ENCODE measurements at places on chromosomes 13 and 19.

- no peak for DNase-seq
Measured at GRCh38 chr13:94886191-94886590, 173.8 kb upstream of the SOX21 start.

GRCh38 chr13:79936368-79937136, 404.4 kb downstream of the SPRY2 start:
- DNase-seq, result no peak

GRCh38 chr13:77031656-77032243, 4.8 kb upstream of the FBXL3 start:
- DNase-seq, result no peak

- DNase-seq, result no peak
Measured at GRCh38 chr13:37601648-37602440, 3.3 kb upstream of the POSTN start.

GRCh38 chr13:94902722-94903407, 190.5 kb upstream of the SOX21 start:
- no peak for DNase-seq

DNA sequence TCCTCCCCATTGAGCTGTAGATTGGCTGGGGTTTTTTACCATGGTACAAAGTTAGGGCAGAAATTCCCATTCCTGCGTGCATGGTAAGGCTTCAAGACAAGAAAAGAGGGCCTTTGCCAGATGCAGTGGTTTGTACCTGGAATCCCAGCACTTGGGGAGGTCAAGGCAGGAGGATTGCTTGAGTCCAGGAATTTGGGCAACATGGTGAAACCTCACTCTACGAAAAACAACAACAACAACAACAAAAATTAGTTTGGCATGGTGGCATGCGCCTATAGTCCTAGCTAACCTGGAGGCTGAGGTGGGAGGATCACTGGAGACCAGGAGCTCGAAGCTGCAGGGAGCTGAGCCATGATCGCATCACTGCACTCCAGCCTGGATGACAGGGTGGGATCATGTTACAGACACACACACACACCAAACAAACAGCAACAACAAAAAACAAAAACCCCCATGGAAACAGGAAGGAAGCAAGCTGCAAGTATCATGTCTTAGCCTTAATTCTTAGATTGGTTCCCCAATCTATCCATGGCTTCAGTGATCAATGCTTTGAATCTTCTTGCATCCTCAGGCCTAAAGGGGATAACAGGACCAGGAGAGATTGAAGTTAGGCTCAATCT, 5.5 kb upstream of the WTIP start:
- no peak for DNase-seq

DNA sequence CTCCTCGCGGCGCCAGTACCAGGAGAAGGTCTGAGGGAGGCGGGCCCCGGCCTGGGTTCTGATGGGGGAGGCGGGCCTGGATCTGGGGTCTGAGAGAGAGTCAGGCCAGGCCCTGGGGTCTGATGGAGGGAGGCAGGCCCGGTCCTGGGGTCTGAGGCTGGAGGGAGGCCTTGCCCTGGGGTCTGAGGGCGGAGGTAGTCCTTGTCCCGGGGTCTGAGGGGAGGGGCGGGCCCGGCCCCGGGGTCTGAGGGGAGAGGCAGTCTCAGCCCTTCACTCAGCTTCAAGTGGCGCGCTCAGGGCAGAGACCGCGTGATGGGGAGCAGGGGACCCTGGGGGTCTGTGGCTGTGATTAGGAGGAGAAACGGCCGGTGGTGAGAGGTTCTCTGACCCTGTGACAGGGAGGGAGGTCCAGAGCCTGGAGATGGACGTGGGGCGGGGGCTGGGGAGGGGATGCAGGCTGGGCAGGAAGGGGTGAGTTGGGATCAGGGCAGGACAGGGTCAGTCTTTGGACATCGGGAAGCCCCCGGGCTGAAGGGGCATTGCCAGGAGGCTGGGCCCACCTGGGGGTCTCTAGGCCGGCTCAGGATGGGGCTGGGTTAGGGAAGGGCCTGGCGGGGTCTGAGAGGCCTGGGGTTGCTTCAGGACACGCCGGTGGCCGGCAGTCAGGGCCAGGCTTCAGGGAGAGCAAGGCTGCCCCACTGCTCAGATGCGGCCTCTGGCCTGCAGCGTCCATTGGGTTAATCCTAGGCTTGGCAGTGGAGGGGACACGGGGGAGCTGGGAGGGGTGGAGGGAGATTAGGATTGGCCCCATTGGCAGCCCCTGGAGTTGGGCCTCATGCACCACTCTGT, 18.7 kb downstream of the HCN2 start:
- DNase-seq, result no peak

DNA sequence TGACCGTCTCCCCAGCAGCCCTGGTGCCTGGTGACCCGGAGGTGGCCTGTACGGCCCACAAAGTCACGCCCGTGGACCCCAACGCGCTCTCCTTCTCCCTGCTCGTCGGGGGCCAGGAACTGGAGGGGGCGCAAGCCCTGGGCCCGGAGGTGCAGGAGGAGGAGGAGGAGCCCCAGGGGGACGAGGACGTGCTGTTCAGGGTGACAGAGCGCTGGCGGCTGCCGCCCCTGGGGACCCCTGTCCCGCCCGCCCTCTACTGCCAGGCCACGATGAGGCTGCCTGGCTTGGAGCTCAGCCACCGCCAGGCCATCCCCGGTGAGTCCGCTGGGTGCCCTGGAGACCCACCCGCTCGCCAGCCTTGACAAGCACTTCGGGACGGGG, 2.2 kb downstream of the MADCAM1 start:
- DNase-seq, result no peak

DNA sequence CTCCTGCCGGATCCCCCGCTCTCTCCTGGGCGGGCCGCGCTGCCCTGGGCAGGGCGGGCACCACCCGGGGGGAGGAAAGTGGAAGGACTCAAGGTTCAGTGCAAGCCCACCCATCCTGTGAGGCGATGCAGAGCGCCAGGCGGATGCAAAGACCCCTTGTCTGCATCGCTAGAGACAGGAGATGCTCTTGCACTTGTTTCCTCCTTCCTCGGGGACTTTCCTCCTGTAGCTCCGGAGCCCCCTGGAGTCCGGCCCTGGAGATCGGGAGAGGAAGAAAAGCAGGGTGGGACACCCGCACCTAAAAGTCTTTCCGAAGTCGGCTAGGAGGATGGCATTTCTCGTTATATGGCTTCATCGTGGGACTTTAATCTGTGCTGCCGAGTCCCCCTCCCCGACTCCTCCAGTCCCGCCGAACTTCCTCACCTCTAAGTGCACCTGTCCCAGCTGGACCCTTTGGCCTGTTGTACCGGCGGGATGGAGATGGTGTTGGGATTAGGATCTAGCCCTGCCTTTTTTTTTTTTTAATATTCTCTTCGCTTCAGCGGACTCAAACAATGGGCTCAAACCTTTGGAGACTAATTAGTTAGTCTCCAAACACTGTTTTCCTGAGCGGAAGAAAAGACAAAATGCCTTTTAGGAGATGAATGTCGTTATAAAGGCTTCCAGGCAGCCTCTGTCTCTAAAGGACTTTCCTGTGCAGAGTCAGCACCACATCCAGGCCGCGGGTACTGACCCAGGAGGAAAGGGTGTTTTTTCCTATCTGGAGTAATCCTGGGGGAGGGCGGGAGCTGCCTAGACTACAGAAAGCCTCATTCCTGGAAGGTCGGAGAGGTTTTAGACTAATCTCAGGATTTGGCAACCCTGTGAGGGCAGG, 725 bp downstream of the FAM124A start:
- DNase-seq, result no peak

DNA sequence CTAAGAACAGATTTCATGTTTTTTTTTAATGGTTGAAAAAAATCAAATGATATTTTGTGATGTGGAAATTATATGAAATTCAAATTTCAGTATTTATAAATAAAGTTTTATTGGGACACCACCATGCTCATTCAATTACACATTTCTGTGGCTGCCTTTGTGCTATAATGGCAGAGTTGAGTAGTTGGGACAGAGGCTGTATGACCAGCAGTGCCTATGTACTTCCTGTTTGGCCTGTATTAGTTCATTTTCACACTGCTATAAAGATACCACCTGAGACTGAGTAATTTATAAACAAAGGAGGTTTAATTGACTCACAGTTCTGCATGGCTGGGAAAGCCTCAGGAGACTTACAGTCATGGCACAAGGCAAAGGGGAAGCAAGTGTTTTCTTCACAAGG, 33.6 kb downstream of the AKAP11 start:
- DNase-seq, result no peak

GRCh38 chr13:79442221-79442620, 36.2 kb upstream of the RBM26 start:
- DNase-seq, result no peak

DNA sequence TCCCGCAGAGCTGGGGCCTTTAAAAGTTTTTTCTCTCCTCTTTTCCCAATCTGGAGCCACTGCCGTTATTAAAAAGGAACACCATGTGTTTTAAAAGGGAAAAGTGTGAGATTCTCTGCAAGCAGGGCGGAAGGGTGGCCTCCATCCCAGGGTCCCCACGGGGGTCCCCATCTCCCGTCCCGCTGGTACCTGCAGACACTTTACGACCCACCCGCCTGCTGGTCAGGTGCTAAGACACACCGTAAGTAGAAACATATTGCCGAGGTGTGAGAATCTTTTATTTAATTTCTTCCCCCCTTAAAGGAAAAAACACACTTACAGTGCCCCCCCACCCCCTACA, 1.8 kb downstream of the CRLF1 start:
- DNase-seq, result no peak

- no peak for DNase-seq
Measured at GRCh38 chr19:14102102-14102696, 11.6 kb upstream of the SAMD1 start.

GRCh38 chr13:21871382-21871781, 200.5 kb downstream of the FGF9 start:
- no peak for DNase-seq

GRCh38 chr19:33472226-33472625, 49.4 kb downstream of the PEPD start:
- DNase-seq, result no peak

- DNase-seq, result no peak
Measured at GRCh38 chr13:28503182-28503967, 8.4 kb upstream of the FLT1 start.

GRCh38 chr13:51614350-51614786, 30.1 kb downstream of the WDFY2 start:
- peak; percentile 12 for DNase-seq

DNA sequence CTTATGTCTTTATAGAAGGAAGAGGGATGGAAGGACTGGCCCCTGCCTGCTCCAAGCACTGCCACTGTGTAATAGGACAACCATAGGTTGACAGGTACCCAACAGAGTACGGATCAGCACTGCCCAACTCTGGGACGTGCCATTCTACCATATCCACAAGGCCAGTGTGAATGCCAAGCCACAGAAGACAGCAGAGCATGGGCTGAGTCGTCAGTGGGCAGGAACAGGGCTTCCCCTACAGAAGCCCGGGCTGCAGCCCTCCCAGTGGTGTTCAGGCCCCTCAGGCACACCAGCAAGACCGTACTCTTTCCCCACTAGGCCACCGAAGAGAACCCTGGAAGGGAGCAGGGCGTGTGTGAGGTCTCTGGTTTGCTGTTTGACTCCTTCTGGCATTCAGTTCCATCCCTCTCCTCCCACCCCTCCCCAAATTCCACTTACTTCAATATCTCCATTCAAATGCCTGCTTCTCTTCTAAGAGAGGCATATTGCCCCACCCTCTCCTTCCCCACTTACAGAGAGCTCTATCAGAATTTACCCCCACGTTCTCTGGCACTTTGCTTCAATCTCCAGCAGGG, 209.4 kb downstream of the FOXO1 start:
- DNase-seq, result no peak

- DNase-seq, result no peak
Measured at GRCh38 chr19:18978616-18979015, 37.6 kb upstream of the HOMER3 start.

- no peak for DNase-seq
Measured at GRCh38 chr13:49654011-49654410, 25.7 kb downstream of the ARL11 start.

- DNase-seq, result no peak
Measured at GRCh38 chr13:41673640-41674039, 216.3 kb downstream of the RGCC start.

DNA sequence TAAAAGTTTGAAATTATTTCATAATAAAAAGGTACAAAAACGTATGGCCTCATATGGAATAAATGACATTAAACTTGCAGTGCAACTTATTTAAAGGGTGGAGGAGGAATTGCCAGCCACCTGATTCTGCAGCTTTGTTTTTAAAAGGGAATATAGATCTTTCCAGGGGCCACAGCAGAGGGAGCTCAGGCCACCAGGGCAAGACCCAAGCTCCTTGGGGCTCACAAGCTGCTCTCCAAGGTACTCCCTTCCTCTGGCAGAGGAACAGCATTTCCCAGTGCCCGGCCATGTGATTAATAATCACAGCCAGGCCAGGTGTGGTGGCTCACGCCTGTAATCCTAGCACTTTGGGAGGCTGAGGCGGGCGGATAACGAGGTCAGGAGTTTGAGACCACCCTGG, 6.2 kb downstream of the ACOD1 start:
- DNase-seq, result no peak

DNA sequence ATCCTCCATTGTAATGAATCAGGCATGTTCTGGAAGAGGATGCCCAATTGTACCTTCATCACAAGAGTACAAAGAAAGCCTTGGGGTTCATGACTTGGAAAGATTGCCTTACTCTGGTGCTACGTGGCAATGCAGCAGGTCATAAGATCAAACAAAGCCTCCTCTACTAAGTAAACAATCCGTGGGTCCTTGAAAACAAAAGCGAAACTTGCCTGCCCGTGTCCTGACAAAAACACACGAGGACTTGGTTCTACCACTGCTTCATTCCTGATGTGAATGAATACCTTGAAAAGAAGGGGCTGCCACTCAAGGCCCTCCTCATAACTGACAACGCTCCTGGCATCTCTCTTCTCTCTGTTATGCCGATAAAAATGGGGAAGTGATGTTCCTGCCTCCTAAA, 18.9 kb downstream of the ZNF563 start:
- no peak for DNase-seq

GRCh38 chr19:50764409-50764808, 5.9 kb upstream of the GPR32 start:
- DNase-seq, result no peak

GRCh38 chr13:83710133-83710515, 172.2 kb downstream of the SLITRK1 start:
- DNase-seq, result no peak

GRCh38 chr13:79799059-79799867, 318.3 kb downstream of the NDFIP2 start:
- DNase-seq, result no peak

GRCh38 chr13:28820099-28821051, at the start of gene MTUS2:
MTUS2 (plus strand) TSS chr13:28820339.
- DNase-seq, result no peak

GRCh38 chr13:95462801-95463200, 89.7 kb upstream of the CLDN10 start:
- DNase-seq, result no peak

DNA sequence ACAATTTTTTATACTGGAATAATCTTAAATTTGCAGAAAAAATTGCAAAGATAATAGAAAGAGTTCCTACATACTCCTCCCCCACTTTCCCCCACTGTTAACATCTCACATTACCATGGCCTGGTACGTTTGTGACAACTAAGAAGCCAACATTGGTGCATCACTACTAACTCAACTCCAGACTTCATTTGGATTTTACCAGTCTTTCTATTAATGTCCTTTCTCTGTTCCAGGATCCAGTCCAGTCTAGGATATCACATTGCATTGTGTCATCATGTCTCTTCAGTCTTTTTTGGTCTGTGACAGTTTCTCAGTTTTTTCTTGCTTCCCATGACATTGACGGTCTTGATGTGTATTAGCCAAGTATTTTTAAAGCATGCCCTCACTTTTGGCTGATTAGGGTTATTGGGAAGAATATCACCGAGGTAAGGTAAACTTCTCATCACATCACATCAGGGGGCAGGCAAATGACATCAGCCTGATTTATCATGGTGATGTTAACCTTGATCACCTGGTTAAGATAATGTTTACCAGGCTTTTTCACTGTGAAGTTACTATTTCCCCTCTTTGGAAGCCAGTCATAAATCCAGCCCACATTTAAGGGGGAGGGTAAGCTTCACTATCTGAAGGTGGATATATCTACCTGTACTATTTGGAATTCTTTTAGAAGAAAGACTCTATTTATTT, 322.1 kb downstream of the ENOX1 start:
- no peak for DNase-seq
